ENCODE measurements at places on chromosomes 16 and 17.

- no peak for DNase-seq
These were observed 474.6 kb downstream of the PMP22 start for GRCh38 chr17:14790521-14790920.

- DNase-seq, result no peak
These were observed 180.0 kb upstream of the CACNG3 start for GRCh38 chr16:24075931-24076716.

DNA sequence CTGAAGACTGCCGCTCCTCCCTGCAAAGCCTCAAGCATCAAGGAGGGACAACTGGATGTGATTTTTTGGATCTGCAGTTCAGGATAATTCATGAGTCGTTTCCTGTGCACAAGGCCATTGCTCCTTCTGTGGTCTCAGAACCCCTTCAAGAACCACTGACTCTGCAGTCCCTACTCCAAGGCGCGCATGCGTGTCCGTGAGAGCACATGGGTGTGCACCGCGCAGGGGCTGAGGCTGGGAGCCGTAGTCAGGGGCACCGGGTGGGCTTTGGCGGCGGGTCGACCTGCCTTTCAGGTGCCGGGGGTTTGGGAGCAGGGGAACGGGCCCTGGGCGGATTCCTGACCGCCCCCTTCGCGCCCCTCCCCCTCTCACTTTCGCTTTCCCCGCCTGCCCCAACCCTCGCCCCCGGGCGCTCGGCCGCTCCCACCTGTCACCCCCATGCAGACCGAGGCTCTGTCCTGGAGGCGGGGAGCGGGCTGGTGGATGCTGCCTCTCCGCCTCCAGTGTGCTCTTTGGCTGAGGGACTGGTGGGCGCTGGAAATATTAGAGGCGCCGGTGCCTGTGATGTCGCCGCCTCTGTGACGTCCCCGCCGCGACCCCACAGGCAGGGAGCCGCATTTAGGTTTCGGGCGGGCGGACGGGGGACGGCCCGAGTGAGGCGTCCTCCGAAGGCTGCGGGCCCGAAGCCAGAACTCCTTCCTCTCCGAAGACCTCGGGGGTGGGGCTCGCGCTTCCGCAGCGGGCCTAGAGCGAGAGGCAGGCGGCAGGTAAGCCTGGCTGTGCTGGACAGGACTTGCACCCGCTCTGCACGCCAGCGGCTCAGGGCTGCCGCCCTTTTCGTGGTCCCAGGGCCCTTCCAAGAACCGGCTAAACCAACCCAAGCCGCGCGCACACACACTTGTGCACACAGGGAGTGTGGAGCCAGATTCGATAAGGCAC lies at the start of gene SPATA32:
Gene SPATA32 (minus strand): TSS at position 518 of the 939 bp plus-strand sequence. CDS start 78 bp downstream, at position 440.
- DNase-seq, result peak; percentile 37

DNA sequence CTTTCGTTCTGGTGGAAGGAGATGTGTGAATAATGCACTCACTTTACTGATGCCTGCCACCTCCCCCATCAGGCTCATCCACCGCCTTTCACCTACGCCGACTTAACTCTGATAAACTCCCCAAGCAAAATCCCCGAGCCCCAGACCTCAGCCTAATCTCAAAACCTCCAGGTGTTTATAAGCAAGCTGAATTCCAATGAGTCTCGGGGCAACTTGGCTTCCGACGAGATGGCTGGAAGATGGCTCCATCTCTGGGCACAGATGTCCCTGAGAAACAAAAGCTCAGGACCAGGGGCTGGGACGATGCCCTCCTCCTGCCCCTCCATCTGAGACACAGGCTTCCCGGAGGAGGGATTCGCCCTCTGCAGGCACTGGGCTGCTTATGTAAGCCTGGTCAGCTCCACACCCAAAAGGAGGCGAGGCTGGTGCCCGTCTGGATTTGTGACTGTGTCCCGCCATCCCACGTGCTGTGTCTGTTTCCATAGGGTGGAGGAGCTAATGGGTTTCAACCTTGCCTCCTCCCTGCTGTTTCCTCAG lies 386.4 kb upstream of the TNRC6C start:
- no peak for DNase-seq

DNA sequence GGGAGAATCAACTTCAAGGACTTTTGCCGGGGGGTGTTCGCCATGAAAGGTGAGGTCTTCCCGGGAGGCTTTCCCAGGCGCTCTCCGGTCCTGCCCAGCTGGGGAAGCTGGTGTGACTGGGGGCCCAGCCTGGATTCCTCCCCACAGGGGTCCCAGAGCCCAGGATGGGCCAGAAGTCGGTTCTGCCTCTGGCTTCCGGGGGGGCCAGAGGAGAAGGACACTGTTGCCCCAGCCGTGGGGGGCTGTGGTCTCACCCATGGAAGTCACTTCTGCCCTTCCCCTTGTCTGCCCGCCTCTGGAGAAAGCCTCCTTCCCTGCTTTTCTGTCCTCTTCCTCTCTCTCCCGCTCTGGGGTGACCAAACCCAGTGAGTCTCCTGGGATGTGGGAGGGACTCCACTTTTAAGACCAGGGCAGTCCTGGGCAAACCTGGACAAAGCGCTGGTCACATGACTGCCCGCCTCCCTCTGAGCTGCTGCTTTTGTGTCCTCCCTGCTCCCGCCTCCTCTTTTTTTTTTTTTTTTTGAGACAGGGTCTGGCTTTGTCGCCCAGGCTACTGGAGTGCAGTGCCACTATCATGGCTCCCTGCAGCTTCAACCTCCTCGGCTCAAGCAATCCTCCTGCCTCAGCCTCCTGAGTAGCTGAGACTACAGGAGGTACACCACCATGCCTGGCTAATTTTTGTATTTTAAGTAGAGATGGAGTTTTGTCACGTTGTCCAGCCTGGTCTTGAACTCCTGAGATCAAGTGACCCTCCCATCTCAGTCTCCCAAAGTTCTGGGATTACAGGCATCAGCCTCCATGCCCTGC lies 40.6 kb downstream of the RAB11FIP4 start:
- no peak for DNase-seq

GRCh38 chr16:84795329-84796053 lies 24.3 kb upstream of the CRISPLD2 start:
- no peak for DNase-seq

DNA sequence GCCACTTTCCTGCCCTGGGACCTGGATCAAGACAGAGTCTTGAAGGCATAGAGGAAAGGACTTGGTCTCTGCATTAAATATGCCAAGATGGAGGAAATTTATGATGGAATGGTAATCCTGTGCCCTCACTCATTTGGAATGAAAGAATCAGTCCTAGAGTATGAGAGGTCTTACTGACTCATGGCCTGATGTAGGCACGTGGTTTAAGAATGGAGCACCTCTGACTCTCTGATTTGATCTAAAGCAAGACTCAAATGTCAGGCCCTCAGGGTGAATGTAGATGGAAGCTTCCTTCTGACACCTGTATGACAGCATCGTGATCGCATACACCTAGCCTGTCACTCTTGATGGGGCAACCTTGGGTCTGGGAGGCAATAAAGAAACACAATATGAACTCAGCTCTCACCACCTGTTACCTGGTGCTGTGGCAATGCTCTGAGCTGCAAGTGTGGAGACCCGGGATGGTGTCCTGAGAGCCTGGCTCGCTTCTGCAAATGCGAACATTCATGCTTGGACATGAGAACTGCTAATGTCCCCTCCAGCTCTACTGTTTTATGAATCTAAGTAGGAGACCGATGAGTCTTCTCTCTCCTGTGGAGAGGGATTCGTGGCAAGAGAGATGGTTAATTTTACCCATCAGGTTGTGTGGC lies 229.9 kb downstream of the ABCC12 start:
- no peak for DNase-seq

- no peak for DNase-seq
These were observed 53.2 kb downstream of the SKAP1 start for GRCh38 chr17:48376682-48377325.

- DNase-seq, result peak; percentile 51
These were observed 11.4 kb upstream of the TNRC6C start for GRCh38 chr17:77946900-77947645.

DNA sequence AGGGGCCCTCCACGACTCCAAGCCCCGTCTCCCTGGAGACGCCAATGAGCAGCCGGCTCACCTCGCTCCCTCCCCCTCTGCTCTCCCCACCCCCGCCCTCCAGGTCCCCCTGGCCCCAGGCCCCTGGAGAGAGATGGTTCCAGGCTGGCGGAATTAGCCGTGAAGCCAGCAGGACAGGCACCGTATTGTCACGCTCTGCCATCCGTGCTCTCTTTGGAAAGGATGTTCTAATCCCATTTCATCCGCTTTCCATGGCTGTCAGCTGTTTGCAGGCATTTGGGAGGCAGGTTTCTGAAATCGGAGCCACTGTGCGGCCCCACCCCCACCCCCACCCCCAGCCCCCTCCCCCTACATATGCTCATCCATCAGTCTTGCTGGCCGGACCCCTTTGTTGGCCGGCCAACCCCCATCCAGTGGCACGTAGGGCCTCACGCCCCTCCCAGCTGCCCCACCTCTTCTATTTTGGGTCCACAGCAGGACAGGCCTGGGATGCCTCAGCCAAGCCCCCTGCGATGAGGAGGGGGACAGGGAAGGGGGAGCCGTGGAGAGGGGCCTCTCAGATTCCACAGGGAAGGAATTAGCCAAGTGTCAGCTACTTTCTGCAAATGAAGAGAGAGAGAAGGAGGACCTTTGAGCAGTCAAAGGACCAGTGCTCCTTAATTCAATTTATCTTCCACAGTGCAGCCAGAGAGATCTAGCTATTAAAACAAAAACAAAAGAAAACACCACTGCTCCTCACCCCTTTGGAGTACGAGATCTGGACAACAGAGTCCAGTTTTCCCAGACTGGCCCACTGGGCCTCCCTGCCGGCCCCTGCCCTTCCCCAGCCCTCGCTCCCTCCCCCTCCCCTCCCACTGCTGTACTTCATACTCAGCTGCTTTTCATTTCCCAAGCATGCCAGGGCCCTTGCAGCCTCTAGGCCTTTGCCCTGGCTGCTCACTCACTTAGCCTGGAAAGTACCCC lies 30.7 kb downstream of the SDK2 start:
- DNase-seq, result no peak

DNA sequence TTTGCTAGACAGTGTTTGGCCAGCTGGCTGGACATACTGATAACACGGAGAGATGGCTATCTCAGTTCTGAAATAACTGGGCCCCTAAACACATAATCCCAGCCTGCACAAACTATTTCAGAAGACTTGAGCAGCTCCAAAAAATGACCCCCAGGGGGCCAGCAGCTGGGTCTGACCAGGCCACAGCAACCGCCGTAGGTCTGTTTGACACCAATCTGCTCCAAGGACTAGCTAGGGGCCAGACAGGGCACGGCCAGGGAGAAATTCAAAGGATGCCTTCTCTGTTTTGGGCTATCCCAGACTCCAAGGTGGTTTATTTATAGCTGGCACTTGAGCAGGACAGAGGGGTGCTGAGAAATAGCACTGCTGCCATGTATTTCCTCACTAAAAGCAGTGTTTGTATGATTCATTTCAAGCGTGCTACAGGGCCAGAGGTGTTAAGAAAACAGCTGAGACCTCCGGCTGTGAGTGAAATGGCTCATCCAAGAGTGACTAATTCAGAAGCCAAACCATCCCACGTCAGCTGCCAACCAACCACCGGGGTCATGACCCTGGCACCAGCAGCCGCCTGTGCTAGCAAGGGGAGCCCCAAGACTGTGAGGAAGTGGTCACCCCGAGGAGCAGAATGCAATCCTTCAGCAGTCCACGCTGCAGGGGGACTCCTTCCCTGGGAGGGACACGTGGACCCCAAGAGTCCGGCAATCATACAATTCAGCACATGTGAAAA lies 5.7 kb downstream of the GGA2 start:
- DNase-seq, result peak; percentile 94

DNA sequence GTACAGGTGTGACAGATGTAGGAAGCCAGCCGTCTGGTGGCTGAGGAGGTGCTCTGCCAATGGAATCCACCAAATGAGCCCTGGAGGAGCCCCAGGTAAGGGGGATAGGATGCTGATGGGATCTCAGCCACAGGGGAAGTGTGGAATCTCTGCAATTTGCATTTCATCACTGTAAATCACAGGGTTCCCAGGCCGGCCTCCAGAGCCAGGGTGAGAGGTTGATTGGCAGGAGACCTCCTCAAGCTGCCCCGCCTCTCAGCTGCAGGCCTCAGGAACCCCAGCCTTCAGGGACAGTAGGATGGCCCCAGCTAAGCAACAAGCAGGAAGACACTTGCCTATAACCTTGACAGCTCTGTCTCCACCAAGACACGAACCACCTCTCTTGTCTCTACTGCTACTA lies 39.4 kb downstream of the RTN4RL1 start:
- DNase-seq, result no peak

- DNase-seq, result no peak
These were observed 89.1 kb upstream of the TBX2 start for GRCh38 chr17:61310590-61310989.

DNA sequence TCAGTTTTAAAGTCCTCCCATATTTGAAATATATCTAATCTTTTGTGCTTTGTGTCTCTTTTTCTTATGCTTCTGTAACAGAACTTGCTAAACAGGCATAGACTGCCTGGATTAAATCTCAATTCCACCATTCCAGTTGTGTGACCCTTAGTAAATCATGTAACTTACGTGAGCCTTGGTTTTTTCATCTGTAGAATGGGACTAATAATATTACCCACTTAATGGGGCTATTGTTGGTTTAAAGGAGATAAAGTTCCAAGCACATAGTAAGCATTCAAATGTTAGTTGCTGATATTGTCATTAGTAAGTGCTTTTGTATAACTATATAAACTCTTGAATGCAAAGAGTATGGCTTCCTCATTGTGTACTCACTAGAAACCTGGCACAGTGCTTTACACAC lies 5.9 kb upstream of the VWA3A start:
- DNase-seq, result no peak

GRCh38 chr16:1159325-1159972 lies 6.5 kb downstream of the CACNA1H start:
- DNase-seq, result no peak

DNA sequence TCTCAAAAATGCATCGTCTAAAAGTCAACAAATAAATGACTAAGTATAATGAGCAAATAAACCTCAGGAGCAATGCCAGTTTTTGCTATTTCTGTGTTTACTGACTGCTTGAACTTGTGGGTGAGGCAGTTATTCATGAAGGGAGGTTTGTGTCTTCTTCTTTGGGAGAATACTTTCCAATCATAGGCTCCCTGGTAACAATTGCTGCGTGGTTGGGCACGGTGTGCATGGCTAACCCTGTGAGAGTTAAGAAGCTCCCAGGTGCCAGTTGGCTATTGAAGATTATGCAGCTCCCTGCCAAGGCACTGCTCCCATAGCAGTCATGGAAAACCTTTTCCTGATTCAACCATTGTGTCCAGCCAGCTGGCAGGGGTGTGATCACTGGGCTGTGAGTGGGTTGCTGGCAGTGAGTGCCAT lies 775.9 kb upstream of the GOT2 start:
- no peak for DNase-seq

DNA sequence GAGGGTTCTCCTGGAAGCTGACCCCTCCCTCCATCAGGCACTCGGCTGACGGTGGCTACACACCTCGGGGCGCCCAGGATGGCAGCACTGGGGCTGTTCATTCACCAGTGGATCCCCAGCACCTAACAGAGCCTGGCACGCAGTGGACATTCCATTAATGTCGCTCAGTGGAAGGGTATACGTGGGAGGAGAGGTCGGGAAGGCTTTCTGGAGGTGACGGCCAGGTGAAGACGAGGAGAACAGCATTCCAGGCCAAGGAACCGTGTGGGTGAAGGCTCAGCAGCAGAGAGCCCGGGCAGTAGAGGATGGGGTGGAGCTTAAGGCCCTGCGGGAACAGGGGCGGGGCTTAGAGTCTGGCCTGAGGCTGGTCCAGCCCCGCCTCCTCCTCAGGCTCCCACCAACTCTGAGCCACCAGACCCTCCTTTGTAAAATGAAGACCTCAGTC lies 2.5 kb upstream of the HS3ST6 start:
- DNase-seq, result no peak

Measured in inflammatory macrophage (primary cell).